ENCODE measurements at places on chromosomes 16 and 17.

GRCh38 chr16:29664091-29664921, 1.3 kb downstream of the SPN start:
- DNase-seq, result no peak

GRCh38 chr17:57988301-57989250, 522 bp upstream of the VEZF1 start:
- DNase-seq, result no peak

DNA sequence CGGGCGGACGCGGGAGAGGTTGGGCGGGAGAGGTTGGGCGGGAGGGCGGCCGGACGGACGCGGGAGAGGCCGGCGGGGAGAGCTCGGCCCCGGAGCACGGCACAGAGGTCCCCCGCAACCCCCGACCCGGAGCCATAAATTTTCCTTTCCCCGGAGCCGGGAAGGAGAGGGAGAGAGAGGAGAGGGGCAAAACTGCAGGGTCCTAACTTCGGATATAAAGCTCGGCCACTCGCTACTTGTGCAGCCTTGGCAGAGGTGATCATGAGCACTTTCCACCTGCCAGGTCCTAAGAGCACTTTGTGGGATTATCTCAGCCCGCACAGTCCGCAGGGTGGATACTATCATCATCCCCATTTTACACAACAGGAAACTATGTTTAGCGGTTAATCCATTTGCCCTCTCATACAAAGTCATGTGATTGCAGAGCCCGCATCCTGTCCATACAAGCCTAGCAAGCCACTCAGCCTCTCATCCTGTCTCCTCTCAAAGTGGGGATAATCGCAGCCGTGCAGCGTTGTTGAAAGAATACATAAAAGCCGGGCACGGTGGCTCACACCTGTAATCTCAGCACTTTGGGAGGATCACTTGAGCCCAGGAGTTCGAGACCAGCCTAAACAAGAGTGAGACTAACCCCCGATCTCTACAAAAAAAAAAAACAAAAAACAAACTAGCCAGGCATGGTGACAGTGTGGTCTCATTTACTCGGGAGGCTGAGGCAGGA, 780 bp upstream of the DCAKD start:
- DNase-seq, result peak; percentile 63

DNA sequence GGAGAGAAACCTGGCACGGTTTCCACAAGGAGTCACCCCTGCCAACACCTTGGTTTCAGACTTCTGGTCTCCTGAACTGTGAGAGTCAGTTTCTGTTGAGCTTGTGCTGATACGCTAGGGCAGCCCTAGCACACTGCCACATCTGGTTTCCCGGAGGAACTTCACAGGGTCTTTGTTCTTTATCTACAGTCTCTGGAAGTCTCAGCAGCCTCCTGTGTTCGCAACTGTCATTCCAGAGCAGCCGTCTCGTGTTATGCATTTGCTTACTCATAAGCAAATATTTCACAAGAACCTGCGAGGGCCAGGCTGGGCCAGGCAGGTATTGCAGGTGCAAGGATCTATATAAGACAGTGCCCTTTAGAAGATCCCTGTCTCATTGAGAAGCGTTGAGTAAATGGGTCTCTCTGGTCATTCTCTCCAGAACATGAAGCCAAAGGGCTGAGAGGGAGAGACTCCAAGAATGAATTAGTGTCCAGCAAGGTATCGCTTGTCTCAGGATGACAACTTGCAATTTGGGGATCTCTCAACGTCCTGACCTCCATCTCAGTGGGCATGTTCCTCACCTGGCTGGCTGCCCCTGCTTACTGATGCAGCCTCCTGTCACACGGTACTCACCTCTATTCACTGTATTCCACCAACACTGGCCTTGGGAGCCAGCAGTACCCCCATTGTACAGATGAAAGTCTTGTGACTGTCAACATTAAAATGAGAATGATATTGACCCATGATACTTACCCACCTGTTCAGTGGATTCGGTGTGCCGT, 141.2 kb downstream of the WWOX start:
- DNase-seq, result no peak

- no peak for DNase-seq
Observed at GRCh38 chr17:14353861-14354474, 53.1 kb downstream of the HS3ST3B1 start.

DNA sequence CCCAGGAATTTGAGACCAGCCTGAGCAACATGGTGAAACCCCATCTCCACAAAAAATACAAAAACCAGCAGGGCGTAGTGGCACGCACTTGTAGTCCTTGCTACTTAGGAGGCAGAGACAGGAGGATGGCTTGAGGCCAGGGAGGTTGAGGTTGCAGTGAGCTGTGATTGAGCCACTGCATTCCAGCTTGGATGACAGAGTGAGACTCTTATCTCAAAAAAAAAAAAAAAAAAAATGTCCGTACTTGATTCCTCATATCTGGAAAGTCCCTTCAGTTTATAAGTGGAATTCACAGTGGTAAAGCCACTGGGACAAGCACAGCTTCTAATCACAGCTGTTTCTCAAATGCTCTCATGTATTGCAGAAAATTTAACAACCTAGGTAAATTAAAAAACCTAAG, 78.6 kb upstream of the CREBBP start:
- no peak for DNase-seq

DNA sequence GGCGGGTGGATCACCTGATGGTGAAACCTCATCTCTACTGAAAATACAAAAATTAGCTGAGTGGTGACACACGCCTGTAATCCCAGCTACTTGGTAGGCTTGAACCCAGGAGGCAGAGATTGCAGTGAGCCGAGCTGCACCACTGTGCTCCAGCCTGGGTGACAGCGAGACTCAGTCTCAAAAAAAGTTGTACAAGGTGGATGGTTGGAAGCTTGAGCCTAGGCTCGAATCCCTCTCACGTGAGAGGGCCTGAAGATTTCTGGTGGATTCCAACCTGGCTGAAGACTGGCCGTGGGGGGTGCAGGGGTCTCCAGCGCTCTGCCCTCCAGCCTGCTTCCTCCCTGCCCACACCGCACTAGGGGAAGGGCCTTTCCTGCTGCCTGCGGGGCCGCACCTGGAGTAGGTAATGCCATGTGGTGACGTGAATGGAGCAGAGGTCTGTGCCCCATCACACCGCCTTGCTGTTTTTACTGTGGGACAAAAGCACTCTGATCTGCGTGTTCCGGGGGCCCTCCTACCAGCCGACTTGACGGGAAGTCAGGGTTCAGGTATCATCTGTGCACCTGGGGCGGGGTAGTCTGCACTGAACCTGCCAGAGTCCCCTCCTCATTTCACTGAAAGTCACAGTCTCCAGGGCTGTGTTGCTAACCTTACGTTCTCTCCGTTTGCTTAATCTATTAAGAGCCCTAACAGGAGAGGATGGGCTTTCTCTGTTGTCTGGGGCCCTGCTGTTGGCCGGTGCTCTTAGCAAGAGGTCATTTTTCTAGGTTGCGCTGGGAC, 4.2 kb downstream of the RPL13 start:
- no peak for DNase-seq

GRCh38 chr16:88315543-88316105, 67.1 kb upstream of the ZNF469 start:
- DNase-seq, result peak; percentile 21

GRCh38 chr17:74114881-74115470, 88.5 kb upstream of the RPL38 start:
- no peak for DNase-seq

- peak; percentile 15 for DNase-seq
Observed at GRCh38 chr16:50323335-50324011, 45.3 kb downstream of the BRD7 start.

- DNase-seq, result no peak
Observed at GRCh38 chr16:72645538-72645937, 402.4 kb downstream of the ZFHX3 start.

DNA sequence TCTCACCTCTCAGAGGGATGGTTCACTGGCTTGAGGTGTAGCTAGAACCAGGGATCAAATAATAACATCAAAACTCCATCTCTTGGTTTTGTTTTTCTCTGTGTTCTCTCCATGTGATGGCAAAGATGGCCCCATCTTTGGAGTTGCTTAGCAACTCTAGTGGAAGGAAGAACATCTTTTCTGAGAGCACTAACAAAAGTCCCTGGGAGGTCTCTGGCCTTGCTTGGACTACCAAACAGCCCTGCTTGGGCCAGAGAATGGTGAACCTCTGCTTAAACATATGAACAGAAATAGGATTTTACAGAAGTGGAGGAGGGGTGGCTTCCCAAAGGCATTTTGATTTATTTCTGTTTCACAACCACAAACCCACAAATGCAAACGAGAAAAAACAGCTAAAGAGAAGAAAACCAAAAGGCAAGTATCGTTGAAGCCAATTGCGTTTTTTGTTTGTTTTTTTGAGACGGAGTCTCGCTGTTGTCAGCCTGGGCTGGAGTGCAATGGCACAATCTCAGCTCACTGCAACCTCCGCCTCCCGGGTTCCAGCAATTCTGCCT, 13.2 kb downstream of the GABARAPL2 start:
- DNase-seq, result no peak

GRCh38 chr17:66564992-66565465, 262.6 kb downstream of the PRKCA start:
- DNase-seq, result no peak

DNA sequence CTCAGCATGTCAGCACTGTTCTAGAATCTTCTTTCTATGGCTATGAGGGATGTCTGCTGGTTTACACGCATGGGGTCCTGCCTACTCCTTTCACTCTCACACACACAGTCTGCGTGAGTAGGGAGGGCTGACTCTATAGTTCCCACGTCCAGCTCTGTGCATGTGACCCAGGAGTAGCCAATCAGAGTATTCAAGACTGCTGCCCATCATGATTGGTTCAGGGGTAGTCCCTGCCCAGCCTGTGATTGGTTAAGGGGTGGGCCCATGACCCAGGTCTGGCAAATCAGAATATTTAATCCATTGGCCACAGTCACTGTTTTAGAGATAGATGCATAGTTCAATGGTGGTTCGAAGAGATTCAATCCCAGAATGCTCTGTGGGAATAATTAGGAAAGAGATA, 151.3 kb upstream of the IRX3 start:
- DNase-seq, result no peak

GRCh38 chr16:89330177-89330856, 112.8 kb downstream of the ZNF778 start:
- no peak for DNase-seq

- no peak for DNase-seq
Observed at GRCh38 chr17:45958307-45958706, 40.7 kb upstream of the STH start.

DNA sequence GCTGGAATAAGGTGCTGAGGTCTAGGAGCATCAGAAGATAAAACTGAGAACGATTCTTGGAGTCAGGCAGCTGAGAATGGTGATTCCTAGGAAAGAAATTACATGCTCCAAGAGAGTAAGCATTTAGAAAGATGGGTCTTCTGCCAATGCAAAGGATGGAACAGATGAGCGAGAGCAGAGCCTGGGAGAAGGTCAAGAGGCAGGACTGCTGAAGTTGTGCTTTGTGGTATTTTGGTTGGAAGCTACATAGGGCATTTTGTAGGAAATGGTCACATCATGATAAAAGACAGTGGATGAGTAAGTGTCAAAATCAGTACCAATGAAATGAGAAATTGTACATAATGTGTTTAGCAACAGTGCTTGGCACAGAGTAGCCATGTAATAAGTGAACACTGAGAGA, 1.4 kb upstream of the CRYM start:
- DNase-seq, result no peak

GRCh38 chr17:11284811-11285210, 43.8 kb downstream of the SHISA6 start:
- DNase-seq, result no peak

GRCh38 chr17:46764709-46765401, 53.6 kb downstream of the WNT3 start:
- DNase-seq, result no peak

- DNase-seq, result no peak
Observed at GRCh38 chr16:27491894-27492587, 57.7 kb downstream of the GTF3C1 start.

- peak; percentile 47 for DNase-seq
Observed at GRCh38 chr17:48610282-48611211, at the start of gene HOXB7. Gene HOXB7 (minus strand): TSS chr17:48611017. CDS start chr17:48610918, 99 bp downstream.

DNA sequence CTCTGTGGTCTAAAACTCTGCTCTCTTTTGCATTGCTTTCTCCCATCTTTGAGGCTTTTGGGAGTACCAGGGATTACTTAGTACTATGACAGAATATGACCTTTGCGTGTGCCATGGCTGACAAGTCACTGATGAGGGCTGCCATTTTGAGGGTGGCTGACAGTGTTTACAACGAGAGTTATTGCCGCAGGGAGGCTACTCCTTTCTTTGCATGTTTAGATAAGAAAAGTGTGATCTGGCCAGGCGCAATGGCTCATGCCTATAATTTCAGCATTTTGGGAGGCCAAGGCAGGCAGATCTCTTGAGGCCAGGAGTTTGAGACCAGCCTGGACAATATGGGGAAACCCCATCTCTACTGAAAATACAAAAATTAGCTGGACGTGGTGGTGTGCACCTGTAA, 77.5 kb downstream of the GSG1L start:
- no peak for DNase-seq

GRCh38 chr16:53465606-53466280, 31.5 kb downstream of the RBL2 start:
- no peak for DNase-seq

GRCh38 chr17:59607817-59608403, 11.8 kb upstream of the CLTC start:
- DNase-seq, result no peak

DNA sequence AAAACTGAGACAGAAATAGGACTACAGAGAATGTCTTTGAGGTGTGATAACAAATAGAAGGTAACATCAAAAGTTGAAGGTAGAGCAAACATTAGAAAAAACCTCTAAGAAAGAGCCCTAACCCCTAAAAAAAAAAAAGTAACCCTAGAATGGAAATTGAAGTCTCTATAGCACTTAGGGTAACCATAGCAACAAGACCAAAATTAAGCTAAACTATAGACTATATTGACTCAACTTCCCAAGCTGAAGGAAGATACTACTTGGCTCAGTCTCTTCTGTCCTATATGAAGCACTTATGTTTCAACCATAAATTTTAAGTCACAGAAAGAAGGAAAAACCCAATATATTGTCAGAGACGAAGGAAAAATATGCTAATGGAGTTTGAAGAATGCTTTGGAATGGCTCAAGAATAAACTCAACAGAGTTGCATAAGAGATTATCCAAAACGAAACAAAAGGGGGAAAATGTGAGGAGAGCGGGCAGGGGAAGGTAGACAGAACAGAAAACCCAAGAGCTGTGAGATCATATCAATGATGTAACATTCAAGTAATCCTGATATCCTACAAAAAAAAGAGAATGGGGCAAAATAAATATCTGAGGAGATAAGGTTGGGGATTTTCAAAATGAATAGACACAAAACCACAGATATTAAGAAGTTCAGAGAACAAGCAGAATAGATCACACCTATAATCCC, 88.4 kb downstream of the USP32 start:
- no peak for DNase-seq

DNA sequence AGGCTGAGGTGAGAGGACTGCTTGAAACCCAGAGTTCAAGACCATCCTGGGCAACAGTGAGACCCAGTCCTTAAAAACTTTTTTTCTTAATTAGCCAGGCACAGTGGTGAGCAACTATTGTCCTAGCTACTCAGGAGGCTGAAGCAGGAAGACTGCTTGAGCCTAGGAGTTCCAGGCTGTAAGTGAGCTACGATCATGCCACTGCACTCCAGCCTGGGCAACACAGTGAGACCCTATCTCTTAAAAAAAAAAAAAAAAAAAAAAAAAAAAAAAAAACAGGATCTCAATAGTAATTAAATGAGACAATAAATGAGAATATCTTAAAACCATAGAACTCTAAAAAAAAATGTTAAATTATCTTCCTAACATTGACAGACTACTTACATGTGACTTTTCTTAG, 14.3 kb downstream of the SMURF2 start:
- DNase-seq, result no peak

- no peak for DNase-seq
Observed at GRCh38 chr16:69049146-69049545, 56.3 kb upstream of the HAS3 start.
